Occipital lobe (tissue), 3 donors: ENCODE measurements at places on chromosomes 3 and 15.

DNA sequence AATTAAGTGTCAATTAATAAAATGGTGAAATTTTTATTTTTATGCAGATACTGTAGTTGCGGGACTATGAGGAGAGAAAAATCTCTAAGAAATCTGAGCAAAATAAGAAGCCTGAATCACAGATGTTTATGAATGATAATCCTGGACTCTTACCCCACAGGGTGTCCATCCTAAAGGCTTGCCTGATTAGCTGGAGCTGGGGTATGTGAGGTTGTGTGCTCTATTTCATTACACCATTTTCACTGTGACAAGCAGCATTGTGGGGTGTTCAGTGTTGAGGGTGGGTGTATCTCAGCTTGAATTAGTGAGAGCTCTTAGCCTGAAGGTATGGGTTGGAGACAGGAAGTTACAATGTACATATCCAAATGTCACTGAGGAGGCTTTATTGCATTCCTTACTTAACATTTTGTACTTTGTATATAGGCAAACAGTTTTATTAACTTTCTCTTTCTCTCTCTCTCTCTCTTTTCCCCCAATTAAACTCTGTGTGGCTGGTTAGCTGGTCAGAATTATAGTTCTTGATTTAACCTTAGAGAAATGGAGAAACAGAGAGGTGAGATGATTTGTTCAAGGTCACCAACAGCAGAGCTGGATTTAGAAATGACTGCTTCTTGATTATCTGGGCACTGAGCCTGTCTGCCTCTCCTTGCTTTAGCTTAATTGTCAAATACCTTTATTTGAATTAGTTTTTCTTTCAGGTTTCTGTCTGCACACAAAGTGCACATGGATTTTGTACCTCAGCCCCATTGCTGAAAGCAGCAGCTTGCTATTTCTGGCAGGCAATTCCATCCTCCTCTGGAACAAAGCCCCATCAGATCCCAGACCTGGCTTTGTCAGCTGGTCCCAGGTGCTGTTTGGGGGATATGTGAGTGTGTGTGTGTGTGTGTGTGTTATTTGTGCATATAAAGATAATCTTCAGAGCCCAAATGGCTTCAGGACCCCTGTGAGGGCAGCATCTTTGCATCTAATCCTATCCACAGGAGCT, 35.8 kb downstream of the GJD2 start:
- no peak for DNase-seq

- no peak for DNase-seq
Observed at GRCh38 chr3:11995120-11995519, 9.1 kb upstream of the SYN2 start.

GRCh38 chr3:187237741-187238140, 40.5 kb downstream of the RTP1 start:
- no peak for DNase-seq

DNA sequence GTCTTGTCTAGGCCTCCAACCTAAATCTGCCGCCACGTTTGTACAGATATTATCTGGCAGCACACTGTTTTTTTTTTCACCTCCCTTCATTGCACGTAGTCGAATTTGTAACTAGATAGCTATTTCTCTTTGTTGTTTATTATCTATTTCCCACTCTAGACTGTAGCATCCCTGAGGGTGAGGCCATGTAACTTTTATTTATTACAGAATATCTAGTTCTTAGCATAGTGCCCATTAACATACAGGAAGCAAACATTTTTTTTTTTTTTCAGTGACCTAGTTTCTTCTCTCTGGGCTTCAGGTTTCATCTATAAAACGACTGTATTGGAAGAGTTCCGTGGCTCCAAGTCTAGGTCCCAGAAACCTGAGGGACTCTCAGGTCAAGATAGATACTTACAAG, 354.3 kb downstream of the FGF12 start:
- DNase-seq = no peak

- DNase-seq = no peak
Observed at GRCh38 chr3:58562498-58562897, 14.7 kb downstream of the FAM107A start.

DNA sequence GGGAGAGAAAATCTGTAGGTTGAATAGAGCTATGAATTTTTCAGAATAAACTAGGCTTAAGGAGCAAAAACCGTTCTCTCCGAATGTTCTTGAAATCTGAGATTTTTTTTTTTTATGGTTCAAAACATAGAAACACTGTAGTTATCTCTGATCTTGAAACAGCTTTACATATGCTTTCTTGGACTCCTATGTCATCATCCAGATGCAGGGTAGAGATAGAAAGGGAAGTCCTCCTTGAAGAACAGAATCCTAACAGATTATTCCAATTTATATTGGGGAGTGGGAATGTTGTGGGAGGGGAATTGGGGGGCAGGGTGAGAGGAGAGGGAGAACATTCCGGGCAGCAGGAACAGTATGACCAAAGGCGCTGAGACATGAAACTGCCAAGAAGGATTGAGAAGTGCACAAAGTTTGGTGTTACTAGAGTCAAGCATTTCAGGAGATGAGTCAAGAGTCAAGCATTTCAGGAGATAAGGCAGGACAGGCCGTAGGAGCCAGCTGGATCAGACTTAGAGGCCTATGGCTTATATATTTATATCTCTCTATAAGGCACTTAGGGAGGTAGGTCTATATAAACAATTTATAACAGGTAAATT, 21.9 kb upstream of the ST3GAL6 start:
- DNase-seq = no peak

GRCh38 chr15:72285402-72285801, 13.0 kb upstream of the PARP6 start:
- DNase-seq = no peak

DNA sequence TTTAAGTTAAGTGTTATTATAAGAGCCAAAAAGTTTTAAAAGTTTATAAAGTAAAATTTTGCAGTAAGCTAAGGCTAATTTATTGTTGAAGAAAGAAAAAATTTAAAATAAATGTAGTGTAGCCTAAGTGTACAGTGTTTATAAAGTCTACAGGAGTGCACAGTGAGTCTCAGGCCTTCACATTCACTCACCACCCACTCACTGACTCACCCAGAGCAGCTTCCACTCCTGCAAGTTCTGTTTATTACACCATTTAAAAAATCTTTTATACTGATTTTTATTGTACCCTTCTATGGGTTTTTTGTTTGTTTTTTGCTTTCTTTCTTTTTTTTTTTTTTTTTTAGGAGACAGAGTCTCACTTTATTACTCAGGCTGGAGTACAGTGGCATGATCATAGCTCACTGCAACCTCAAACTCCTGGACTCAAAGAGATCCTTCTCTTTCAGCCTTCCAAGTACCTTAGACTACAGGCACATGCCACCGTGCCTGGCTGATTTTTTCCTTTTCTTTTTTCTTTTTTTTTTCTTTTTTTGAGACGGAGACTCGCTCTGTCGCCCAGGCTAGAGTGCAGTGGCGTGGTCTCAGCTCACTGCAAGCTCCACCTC, 25.9 kb downstream of the CSTA start:
- no peak for DNase-seq

DNA sequence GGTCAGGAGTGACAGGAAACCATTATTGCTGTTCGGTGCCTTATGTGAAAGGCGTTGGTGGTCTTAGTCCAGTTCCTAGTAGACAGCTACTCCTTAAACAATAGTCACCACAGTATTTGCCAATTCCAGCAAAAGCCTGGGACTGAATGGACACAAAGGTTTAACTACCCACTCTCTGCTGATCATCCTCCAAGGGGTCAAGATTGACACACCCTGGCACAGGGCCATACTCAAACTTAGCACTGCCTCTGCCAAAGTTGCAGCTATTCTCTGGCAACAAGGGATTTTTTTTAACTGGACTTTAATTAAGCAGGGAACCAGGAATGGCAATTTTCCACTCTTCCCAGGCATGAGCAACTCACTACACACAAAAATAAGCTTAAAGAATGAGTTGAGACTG, 193.9 kb downstream of the NLGN1 start:
- DNase-seq = no peak

- DNase-seq = peak; percentile 73
Observed at GRCh38 chr3:134364061-134364935, 9.9 kb downstream of the AMOTL2 start.

- DNase-seq = no peak
Observed at GRCh38 chr3:55884491-55885285, 397.6 kb upstream of the WNT5A start.

- DNase-seq = no peak
Observed at GRCh38 chr3:166420071-166420470, 582.8 kb upstream of the BCHE start.

DNA sequence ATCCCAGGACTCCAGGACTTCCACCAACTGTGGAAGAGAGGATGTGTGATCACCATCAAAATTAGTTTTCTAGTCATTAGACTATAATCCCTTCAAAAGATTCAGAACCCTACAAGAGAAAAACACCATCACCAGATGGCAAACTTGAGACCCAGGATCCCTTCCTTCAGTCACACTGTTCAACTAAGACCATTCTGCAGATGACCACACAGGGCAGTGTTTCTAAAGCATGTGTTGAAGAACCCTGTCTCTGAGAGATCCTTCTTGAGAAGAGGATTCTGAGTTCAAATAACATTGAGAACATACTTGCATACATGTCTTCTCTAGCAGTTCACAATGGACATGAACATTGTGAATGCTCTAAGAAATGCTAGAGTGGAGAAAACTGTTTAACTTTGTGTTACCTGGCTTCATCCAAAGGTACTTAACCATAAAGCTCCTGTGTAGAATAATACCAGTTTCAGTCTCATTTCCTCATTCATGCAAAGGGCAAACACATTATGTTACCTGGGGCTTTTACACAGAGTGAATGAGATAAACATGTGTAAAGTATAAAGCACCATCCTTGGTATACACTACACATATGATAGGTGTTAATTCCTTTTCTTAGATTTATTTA, 2.4 kb upstream of the ADGRG7 start:
- no peak for DNase-seq
